T-helper 2 cell treated with Interferon-gamma antibody and Interleukin-4, amounts not matched to agents 100 ng/mL and 5 ng/mL, for 36 hours (primary cell): ENCODE measurements at places on chromosomes 5 and 9. TPM values are rescaled to one million over a fixed set of nuclear protein-coding genes. Genes with fewer than 3 reads are reported as not detected.

The DYNC2I2 gene
- 51.9 and 57.6 TPM in 2 replicates for total RNA-seq

The LCN1 gene
- total RNA-seq = not detected in 2 replicates

The PPP1R2B gene
- 0.43 and 0.57 TPM in 2 replicates for total RNA-seq

The MLANA gene
- not detected in 2 replicates for total RNA-seq

The SERINC5 gene
- total RNA-seq = 70.9 and 73.5 TPM in 2 replicates

The MUSK gene
- total RNA-seq = not detected in 2 replicates

The CHSY3 gene
- not detected in 2 replicates for total RNA-seq

The DRD1 gene
- total RNA-seq = not detected in 2 replicates

The CCDC152 gene
- 6.3 TPM in 2 replicates for total RNA-seq

The CMBL gene
- 0.84 and 0.98 TPM in 2 replicates for total RNA-seq

The UGT3A2 gene
- 0.18 and 0.27 TPM in 2 replicates for total RNA-seq

The NR6A1 gene
- 0.25 and 0.50 TPM in 2 replicates for total RNA-seq

The RNF183 gene
- total RNA-seq = 0.45 TPM in 1 of 2 replicates, not detected in the other

The LMX1B gene
- not detected in 2 replicates for total RNA-seq

The HRCT1 gene
- total RNA-seq = not detected in 2 replicates

The ANKRD20A1 gene
- total RNA-seq = 2.3 and 2.4 TPM in 2 replicates

The N4BP3 gene
- 2.3 and 2.7 TPM in 2 replicates for total RNA-seq

The ANKRD18B gene
- 1.1 and 1.9 TPM in 2 replicates for total RNA-seq

The PAPPA gene
- total RNA-seq = not detected in 2 replicates

The PCDHGA2 gene
- 0.14 and 0.23 TPM in 2 replicates for total RNA-seq

The CNTNAP3B gene
- total RNA-seq = not detected in 2 replicates

The ADRA1B gene
- total RNA-seq = not detected in 2 replicates

The ARHGEF39 gene
- total RNA-seq = 14.7 and 15.4 TPM in 2 replicates

The PCDHB14 gene
- not detected in 2 replicates for total RNA-seq

The PCDHAC2 gene
- total RNA-seq = not detected in 2 replicates

The GARNL3 gene
- total RNA-seq = 1.0 and 1.8 TPM in 2 replicates

The PLAC8L1 gene
- 1.1 TPM in 1 of 2 replicates, not detected in the other for total RNA-seq

The HNRNPH1 gene
- total RNA-seq = 1,116 and 1,120 TPM in 2 replicates

The LIFR gene
- not detected in 2 replicates for total RNA-seq

The NR5A1 gene
- total RNA-seq = not detected in 2 replicates

The SLC6A18 gene
- total RNA-seq = not detected in 2 replicates

The MPDZ gene
- total RNA-seq = not detected in 2 replicates

The SLIT3 gene
- 0.64 and 0.66 TPM in 2 replicates for total RNA-seq

The FAM81B gene
- not detected in 2 replicates for total RNA-seq

The SOX30 gene
- 0.11 and 0.16 TPM in 2 replicates for total RNA-seq

The PRDM9 gene
- total RNA-seq = not detected in 2 replicates

The CTNND2 gene
- total RNA-seq = not detected in 2 replicates

The GAPT gene
- total RNA-seq = not detected in 2 replicates

The KCTD16 gene
- total RNA-seq = not detected in 2 replicates

The PKD2L2 gene
- 0.23 TPM in 1 of 2 replicates, not detected in the other for total RNA-seq

The IL17B gene
- not detected in 2 replicates for total RNA-seq

The PCDHGA8 gene
- 0.18 TPM in 2 replicates for total RNA-seq

The DHX29 gene
- 17.9 and 19.5 TPM in 2 replicates for total RNA-seq

The MVB12B gene
- total RNA-seq = 0.80 and 1.0 TPM in 2 replicates

The FCN2 gene
- total RNA-seq = not detected in 2 replicates

The LPAR1 gene
- not detected in 2 replicates for total RNA-seq

The TNIP1 gene
- total RNA-seq = 150 TPM in 2 replicates

The ANKRD34B gene
- total RNA-seq = not detected in 2 replicates
